ACHN (cell line): ENCODE measurements at places on chromosomes 3 and 15.

- DNase-seq: peak; percentile 78
Measured at GRCh38 chr3:13461169-13462124, 18.7 kb upstream of the HDAC11 start.

GRCh38 chr3:4834403-4834866 lies 144.8 kb upstream of the BHLHE40 start:
- DNase-seq: no peak

- no peak for DNase-seq
Measured at GRCh38 chr3:143179603-143180002, 60.0 kb downstream of the CHST2 start.

GRCh38 chr3:3443482-3443881 lies 264.0 kb upstream of the CRBN start:
- no peak for DNase-seq

DNA sequence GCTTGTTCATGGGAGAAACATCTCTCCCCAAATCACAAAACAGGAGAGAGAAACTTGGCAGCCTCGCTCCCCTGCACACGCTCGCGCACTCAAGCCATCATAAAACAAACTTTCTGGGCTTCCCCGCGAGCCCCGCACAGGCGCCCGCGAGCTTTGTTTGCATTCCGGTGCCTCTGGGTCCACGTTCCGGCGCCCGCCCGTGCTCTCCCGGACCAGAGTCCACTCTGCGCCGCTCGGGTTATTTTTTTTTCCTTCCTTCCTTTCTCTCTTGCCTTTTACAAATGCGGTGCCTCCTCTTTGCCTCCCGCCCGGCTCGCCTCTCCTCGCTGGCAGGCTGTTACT lies 363 bp downstream of the MAGI1 start:
- DNase-seq: no peak

DNA sequence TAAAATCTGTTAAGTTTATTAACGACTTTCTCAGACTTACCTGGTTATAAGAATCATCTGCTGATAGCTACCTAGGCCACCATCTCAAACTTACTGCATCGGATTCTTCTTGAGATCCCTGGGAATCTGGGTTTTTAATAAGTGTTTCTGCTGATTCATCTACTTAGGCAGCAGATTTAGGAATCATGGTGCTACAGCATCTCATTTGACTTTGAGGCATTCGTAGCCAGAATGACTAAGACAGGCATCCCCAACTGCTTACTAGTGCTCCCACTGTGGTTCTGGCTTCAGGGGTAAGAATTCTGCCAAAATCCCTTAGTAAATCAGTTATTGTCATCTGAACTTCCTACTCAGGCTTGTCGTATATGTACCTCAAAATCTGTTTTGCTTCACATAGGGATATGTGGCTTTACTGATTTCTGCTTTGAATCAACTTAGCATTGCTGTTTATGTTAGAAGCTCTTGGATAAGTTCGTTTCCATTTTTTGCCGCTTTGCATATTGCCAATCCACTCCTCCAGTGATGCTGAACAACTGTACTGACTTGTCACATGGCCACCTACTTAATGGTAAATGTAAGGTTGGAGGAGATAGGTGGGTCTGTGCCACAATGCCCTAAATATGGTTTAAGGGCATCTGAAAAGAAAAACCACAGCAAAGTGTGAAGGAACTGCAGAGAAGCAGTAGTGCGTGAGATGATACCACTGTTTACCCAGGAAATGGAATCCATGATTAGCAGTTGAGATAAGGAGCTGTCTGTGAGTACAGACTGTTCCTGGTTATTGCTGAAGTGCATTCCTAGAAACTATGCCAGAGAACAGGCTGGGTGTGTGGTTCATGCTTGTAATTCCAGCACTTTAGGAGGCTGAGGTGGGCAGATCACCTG lies 60.3 kb downstream of the MAP6D1 start:
- DNase-seq: peak; percentile 24

GRCh38 chr3:186109897-186110803 lies 1.3 kb upstream of the ETV5 start:
- no peak for DNase-seq

DNA sequence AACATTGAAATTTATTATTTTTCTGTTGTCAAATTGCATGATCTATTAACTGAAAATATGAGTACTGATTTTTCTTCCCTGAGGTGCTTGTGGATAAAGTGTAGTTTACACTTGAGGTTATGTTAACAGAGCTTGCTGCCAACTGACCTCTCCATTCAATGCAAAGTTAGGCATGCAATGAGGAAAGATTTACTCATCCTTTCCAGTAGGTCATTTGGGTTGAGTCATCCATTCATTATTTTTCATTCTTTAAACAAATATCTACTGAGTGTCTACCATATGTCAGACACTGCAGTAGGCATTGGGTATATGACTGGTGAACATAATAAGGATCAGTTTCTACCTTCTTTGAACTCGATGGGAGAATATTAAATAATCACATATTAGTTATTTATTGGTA lies 604.1 kb downstream of the EDEM1 start:
- no peak for DNase-seq

- peak; percentile 78 for DNase-seq
Measured at GRCh38 chr15:52735231-52736089, 54.7 kb downstream of the ONECUT1 start.

DNA sequence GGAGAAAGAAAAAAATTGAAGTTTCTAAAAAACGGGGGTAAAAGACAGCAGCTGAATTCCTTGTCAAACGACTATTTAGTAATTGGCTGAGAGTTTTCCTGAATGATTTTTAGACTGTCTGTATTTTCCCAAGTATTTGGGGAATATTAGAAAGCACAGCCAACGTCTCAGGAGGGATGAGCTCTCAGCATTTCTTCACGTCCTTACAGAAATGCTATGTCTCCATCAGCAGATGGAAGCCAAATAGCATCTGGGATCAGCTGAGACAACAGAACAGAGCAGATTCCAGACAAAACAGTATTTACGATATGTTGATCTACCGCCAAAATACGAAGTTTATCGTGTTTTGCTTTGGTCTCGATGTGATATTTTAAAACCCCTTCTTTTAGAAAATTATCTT lies 5.3 kb upstream of the TMC3 start:
- DNase-seq: no peak

DNA sequence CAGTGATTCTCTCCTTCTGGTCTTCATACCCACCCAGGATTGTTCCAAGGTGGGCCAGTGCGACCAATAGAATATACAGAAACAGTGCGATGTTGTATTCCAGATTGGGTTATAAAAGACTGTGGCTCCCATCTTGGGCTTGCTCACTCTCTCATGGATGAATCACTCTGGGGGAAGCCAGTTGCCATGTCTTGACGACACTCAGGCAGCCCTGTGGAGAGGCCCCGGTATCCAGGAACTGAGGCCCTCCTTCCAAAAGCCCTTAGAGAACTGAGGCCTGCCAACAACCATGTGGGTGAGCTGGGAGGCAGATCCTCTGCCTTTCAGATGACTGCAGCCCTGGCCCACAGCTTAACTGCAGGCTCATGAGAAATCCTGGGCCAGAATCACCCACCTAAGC lies 57.2 kb downstream of the SH3GL3 start:
- DNase-seq: no peak

GRCh38 chr15:60941448-60941847 lies 287.7 kb downstream of the RORA start:
- DNase-seq: no peak

GRCh38 chr3:11167590-11167989 lies 13.3 kb downstream of the HRH1 start:
- no peak for DNase-seq

GRCh38 chr3:114376516-114377185 lies 82.8 kb downstream of the TIGIT start:
- no peak for DNase-seq

DNA sequence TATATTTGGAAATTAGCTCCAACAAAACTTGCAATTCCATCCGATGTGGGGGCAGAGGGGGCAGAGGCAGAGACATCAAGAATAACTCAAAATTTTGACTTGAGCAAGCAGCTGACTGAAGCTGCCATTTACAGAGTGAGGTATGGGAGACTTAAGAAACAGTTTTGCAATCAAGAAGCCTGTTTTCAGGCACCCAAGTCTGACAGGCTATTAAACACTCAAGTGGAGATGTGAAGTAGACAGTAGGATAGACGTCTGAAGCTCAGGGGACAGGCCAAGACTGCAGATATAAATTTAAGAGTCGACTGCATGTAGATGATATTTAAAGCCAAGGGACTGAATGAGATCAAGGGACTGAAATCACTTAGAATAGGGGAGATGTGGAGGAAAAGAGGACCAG lies 9.9 kb upstream of the SH3BP5 start:
- DNase-seq: no peak
